ENCODE measurements at places on chromosomes 16 and 17.

- no peak for DNase-seq
Measured at GRCh38 chr16:50360033-50360778, 8.6 kb downstream of the BRD7 start.

DNA sequence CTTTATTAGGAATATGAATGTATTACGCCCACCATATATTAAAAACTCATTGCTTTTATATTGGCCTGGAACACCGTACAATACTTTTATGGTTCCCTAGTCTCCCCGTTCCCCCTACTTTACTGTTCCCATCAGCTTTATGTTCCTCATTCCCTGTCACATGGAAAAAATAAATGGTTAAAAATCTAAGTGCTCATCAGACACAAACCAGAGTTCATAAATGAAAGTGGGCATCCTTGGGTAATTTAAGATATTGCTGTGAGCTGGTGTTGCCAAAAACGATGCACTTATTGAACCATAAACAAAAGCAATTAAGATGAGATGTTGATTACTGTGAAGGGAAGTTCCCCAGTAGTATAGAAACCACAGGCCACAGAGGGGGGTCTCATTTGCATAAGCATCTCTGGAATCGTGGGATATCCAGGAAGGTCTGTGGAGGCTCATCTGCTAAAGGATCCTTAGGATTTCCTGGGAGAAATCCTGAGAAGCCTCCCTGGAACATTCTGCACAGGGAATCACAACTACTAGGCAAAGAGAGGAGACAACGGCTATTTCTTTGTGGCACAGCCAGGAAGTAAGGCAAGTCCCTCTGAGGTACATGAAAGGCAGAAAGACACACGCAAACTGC lies 591.4 kb upstream of the CDH11 start:
- DNase-seq: no peak

DNA sequence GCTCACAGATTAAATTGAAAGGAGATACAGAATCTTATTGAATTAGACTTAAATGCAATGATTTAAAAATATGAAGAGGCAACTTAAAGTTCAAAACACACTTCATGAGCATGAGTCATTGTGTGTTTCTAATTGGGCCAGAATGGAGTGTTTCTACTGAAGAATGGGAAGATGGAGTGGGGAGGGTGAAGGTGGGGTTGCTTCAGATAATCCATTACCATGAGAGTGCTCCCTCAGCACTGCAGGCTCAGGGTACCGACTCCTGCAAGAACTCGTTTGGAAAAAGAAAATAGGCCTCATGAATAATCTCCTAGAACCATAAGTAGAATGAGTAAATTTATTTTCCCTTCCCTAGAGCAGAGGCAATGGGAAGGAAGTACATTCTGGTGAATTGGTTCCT lies 372.8 kb downstream of the TOX3 start:
- no peak for DNase-seq

- no peak for DNase-seq
Measured at GRCh38 chr17:75691801-75692626, 24.9 kb downstream of the SAP30BP start.

All from activated CD8-positive, alpha-beta memory T cell treated with anti-CD3 and anti-CD28 coated beads, Interleukin-2, amount 10 ng/mL, durations not matched to agents 7 days and 5 days (primary cell).